ENCODE measurements at places on chromosomes 6 and 20.

GRCh38 chr6:3648724-3649123 is 102.8 kb downstream of the PXDC1 start:
- no peak for DNase-seq

DNA sequence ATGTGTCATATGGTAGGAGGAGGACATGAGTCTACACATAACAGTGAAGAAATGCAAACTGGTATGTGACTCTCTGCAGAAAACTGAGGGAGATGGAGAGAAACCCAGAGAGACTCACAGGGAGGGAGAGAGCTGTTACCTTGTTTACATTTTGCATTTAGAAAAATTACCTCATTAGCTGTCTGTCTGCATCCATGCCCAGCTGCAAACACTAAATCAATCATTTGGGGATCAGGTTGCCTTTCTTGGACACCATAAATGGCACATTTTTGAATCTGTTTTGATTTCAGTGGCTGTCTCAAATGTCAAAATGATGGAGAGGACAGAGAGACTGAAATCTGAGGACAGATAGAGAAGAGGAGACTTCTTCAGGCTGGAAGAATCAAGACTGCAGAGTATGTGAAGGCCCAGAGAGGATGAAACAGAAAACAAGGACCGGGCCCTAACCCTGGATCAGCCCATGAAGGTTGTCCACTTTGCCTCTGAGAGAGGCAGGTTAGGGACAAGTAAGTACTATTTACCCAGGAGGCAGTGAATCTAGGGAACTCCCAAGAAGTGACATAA is 92.2 kb downstream of the UNC5CL start:
- no peak for DNase-seq

DNA sequence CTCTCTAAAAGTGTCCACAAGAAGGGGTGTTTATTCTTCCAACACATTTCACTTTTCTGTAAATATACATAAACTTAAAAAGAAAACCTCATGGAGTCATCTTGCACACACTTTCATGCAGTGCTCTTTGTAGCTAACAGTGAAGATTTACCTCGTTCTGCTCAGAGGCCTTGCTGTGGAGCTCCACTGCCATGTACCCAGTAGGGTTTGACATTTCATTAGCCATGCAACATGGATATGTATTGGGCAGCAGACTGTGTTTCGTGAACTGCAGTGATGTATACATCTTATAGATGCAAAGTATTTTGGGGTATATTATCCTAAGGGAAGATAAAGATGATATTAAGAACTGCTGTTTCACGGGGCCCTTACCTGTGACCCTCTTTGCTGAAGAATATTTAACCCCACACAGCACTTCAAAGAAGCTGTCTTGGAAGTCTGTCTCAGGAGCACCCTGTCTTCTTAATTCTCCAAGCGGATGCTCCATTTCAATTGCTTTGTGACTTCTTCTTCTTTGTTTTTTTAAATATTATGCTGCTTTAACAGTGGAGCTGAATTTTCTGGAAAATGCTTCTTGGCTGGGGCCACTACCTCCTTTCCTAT is 17.9 kb downstream of the IRF4 start:
- no peak for DNase-seq

DNA sequence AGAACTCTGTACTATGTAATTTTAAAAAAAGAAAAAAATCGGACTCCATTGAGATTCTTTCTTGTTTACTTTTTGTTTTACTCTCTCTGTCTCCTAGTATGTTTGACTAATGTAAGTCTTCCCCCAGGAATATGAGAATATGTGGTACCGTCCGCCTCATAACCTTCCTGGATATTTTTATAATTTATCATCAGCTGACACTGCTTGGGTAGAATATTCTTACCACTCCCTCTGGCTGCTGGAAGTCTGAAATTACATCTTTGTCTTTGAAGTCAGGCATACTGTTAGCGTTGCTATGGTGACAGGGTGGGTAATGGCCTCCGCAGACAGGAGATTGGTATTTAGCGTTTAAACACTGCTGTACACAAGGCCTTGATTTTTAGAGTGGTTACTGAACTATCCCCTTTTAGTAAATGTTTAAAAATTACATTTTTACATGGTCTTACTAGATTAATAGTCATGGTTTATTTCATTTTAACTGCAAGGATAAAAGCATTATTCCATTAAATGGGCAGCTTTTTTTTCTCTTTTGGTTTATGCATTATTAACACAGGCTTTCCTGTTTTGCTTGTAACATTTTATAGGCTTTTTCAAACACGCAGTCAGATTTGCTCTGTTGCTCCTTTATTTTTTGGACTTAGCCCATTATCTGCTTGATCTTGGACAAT is 176.4 kb downstream of the ARID1B start:
- DNase-seq = peak; percentile 45

DNA sequence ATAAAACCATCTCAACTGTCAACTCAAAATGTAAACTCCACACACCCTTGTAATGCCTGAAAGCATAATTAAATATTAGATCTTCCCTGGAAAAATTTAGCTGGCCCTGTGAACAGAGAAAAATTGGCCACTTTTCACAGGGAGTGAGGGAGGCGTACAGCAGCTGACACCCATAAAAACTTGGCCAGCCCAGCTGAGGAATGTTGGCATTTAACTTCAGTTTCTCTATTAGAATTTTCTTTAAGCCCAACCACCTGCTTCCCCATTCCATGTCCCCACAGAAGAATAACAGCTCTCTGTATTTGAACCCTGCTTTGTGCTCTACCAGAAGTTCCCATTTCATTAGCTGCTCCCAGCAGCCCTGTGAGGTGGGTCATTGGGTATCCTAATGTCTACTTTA is 41.0 kb downstream of the PKHD1 start:
- no peak for DNase-seq

- DNase-seq = no peak
Measured at GRCh38 chr6:94670017-94670416, 907.3 kb upstream of the MANEA start.

GRCh38 chr6:43833223-43833995 is 63.4 kb downstream of the VEGFA start:
- DNase-seq = peak; percentile 74

GRCh38 chr6:25010902-25011625 is 75.3 kb upstream of the RIPOR2 start:
- DNase-seq = no peak

DNA sequence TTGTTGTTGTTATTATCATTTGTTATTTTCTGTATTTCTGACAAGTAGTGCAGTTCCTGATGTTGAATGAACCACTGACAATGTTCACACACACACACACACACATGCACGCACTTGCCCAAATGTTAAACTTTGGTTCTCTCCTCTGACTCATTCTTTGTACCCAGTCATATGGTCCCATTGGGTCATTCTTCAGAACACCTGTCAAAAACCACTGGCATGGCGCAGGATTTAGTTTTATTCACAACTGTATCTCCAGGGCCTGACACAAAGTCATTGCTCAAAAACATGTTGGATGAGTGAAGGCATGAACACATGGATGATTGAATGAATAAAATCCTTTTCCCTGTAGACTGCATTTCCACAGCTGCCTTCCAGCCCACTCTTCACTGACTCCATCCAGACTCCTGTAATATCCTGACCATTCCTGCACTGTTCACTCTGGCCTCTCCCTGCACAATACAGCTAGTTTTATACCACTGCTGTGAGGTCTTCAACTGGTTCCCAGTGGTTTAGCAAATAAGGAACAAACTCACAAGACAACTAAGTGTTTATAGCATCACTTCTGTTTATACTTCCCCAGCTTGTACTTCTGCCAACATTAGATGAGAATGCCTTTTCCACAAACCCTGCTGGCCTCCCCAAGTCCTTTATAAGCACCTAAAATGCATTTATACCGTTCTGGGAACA is 6.9 kb upstream of the CST11 start:
- DNase-seq = no peak

DNA sequence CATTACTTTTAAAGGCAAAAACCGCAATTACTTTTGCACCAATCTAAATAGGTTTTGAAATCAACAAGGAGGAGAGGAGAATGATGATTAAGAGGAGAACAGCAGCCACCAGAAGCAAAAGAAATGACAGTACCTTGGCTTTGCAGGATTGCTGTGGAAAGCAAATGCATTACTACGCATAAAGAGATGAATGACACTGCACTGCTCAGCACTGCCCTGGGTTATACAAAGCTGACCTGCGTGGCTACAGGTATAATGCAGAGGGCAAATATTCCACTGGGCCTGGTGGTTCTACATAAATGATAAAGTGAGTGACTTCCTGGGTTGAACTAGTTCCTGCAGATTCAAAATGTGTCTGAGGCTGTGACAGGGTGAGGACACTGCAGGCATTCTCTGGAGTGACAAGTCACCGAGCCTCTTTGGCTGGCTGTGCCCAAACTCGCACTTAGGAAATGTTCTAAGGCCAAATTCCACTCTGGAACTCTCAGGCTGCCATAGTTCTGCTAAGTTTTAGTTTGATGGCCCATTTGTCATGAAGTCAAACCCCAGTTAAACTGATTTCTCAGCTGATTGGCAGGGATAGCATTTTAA is 78.6 kb downstream of the INSM1 start:
- DNase-seq = no peak

GRCh38 chr6:45473121-45473993 is 95.6 kb upstream of the SUPT3H start:
- DNase-seq = peak; percentile 36

DNA sequence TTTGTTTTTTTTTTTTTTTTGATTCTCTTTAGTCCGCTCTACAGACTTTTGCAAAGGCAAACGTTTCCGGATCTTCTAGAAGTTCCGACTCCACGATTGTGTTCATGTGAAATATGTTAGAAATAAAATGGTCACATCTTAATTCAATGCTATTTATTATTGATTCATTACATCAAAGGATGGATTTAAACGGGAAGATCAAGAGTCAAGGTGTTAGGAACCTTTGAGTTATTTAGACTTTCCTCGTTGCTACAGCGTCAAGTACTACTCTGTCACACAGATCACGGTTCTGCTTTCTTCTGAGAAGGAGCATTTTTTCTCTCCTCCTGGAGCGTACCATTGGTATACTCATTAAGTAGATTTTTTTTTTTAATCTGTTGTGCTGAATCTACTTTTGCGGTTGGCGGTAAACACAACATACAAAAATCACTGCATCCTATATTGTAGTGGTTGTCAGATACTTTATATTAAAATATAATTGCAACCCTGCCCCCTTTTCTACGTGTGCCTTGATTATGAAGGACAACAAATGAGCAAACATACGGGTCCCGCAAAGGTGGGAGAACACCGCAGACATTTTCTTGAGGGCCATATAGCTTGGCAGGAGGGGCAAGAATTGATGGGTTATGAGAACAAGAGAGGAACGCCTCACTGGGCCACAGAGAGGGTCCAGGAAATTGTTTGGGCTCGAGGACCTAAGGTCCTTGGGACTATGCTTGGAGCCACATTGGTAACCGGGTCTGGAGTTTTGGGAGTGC is 17.5 kb downstream of the HMGN4 start:
- DNase-seq = peak; percentile 75

- DNase-seq = no peak
Measured at GRCh38 chr6:122246906-122247658, 152.4 kb upstream of the HSF2 start.

DNA sequence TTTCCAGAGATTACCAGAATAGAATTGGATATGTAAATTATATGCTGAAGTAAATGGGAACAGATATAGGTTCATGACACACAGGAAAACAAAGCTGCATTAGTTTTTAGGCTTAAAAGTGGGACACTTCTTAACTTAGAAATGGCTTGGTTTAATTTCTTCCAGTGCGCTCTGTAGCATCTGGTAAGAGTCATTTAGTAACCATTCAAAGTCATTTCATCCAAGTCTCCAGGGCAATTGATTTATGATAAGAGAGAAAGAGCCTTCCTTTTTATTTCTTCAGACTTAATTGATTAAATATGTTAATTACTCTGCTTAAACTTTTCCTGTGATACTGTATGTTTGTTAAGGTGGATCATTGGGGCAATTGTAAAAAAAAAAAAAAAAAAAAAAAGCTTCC is 368.0 kb downstream of the DOK5 start:
- DNase-seq = no peak

DNA sequence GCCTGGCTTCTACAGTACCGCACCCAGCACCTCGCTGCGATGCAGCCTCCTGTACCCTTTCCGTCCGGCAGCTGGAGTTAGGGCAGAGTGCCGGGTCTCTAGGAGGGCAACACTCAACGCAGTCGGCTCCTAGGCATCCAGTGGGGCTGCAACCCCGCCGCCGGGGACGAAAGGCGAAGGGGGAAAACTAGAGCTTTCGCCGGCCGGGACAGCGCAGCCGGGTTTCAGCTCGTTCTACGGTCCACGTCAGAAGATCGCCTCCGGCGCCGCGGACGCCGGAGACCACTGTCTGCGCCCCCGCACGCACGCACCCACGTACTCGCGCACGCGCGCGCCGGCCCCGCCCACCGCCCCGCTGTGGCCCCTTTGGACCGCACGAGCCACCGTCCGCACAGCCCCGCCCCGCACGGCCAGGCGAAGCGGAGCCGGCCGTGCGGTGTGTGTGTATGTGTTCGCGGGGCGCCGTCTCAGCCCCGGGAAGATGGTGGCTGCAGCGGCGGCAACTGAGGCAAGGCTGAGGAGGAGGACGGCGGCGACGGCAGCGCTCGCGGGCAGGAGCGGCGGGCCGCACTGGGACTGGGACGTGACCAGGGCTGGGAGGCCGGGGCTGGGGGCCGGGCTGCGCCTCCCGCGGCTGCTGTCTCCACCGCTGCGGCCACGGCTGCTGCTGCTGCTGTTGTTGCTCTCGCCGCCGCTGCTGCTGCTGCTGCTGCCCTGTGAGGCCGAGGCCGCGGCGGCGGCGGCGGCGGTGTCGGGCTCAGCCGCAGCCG is at the start of gene ATRN:
Gene ATRN, plus strand, starts transcription at position 392 of the 770 bp plus-strand sequence. Its CDS starts 90 bp downstream, at position 482.
- peak; percentile 93 for DNase-seq

DNA sequence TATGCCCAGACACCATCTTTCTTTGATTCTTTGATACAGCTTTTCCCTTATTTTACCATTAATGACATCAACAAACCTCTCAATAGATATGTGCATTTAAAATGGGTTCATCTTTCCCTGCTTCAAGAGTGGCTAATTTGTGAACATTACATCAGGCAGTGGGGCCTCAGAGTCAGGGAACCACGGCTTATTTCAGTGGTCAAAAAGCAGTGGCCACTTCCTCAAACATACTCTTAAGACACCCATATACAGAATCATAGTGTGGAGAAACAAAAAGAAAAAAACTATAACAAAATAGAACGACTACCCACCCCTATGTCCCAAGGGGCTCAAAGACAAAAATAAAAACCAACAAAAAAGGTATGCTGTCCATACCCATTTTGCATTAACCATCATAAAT is 12.9 kb downstream of the SALL4 start:
- no peak for DNase-seq

GRCh38 chr6:142796024-142796423 is 149.0 kb downstream of the HIVEP2 start:
- no peak for DNase-seq

GRCh38 chr20:49880177-49880576 is 35.2 kb downstream of the SPATA2 start:
- no peak for DNase-seq

GRCh38 chr6:82169138-82169876 is 78.2 kb downstream of the IBTK start:
- DNase-seq = no peak

- DNase-seq = no peak
Measured at GRCh38 chr6:40794586-40794985, 207.4 kb upstream of the LRFN2 start.

DNA sequence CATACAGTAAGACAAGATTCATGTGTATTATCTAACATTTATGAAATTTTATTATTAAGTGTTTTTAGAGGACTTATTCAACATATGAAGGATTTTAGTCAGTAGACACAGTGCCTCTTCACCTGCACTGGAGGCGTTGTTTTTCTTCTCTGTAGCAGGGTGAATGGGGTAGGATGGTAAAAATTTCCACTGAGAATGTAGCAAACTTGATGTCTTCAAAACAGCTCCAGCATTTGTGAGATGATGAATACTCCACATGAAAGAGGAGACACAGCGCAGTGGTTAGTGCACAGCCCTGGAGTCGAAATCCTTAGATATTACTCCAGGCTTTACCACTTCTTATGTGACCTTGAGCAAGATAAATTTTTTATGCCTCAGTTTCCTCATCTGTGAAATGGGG is 110.5 kb upstream of the AHI1 start:
- DNase-seq = no peak

All from DMS53 (cell line).